SW 1271 (cell line): ENCODE measurements at places on chromosomes 2 and 18.
A peak's percentile ranks its signal among the peaks of the same experiment; 100 is the strongest.

- no peak for DNase-seq
Measured at GRCh38 chr2:69570474-69570873, 73.1 kb downstream of the AAK1 start.

DNA sequence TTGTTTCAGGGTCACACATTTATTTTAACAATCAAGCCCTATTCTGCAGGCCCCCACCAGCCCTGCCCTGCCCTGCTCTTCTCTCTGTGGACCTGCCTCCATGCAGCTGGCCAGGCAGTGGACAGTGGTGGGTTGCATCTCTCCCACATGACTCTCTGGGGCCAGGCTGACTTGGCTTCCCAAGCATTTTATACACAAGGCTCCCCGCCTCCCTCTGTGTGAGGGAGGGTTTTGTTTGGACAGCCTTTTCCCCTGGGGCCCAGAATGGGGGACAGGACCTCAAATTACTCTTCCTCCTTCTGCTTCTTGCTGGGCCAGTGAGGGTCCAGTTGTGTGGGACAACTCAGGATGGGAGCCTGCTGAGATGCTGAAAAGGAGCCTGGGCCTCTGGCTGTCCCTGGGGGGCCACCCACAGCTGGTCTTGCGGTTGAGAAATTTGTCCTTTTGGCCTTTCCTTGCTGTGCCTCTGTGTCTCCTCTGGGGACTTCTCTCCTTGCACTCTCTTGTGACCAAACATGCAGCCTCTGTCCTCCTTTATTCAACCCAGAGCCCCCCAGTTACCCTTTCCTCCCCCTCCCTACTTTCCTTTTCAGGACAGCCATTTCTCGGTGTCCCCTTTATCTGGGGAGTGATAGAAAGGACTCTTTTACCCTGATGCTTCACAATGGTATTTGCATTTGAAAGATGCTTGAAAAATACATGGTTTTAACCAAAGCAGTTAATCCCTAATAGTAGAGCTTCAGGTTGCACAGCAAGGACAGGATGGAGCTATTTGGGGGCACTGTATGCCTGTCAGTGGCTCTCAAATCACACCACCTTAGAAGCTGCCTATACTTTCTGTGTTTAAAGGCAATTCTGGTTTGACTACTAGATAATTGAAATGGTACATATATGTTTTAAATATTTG, 151.1 kb downstream of the FHOD3 start:
- DNase-seq = no peak

GRCh38 chr18:11831921-11832320, 19.3 kb upstream of the CHMP1B start:
- no peak for DNase-seq

DNA sequence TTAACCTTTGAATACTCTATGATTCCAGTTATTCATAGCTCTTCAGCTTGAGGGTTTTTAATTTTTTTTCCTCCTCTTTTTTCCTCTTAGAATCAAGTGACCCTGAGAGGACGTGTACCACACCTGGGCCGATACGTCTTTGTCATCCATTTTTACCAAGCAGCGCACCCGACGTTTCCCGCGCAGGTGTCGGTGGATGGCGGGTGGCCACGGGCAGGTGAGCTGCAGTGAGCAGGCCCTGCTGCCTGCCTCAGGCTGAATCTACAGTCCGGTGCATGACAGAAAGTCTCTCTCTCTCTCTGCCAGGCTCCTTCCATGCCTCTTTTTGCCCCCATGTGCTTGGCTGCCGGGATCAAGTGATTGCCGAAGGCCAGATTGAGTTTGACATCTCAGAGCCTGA, 153.1 kb downstream of the LAMA3 start:
- DNase-seq = no peak

DNA sequence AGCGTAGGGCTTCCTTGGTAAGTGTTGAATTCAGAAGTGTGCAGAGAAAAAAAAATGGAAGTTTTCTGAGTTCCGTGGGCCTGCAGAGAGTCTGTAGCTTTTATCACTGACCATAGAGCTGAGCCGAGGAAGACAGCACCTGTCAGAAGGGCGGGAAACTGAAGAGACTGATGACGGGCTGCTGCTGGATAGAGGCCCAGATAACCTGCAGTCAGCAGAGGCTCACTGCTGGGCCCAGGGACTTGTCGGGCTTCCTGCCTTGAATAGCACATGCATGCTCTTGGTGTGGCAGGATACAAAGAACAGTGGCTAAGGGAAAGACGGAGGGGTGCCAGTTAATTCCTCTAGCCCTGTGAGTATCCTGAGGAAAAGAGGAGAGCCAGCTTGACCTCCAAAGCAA, 166.4 kb downstream of the MGAT5 start:
- DNase-seq = no peak

DNA sequence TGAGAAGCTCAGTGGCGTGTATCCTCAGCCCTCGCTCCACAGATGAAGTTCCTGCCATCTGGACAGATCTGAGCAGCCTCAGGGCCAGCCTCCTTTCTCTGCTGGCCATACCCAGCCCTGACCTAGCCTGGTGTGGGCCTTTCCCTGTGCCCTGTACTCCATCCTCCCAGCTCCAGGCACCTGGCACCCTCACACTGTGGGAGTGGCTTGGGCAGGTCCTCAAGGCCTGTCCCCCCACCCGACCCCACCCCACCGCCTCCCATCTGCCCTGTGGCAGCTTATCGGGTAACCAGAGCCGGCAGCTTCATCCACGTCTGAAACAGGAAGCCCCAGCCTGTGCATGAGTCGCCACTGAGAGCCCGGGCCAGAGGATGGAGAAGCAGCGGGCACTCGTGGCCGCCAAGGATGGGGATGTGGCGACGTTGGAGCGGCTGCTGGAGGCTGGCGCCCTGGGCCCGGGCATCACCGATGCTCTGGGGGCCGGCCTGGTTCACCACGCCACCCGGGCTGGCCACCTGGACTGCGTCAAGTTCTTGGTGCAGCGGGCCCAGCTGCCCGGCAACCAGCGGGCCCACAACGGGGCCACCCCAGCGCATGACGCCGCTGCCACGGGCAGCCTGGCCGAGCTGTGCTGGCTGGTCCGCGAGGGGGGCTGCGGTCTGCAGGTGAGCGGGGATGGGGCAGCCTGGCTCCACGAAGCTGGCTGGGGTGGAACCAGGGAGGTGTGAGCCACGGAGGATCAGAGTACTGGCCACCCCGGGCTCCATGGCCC, at the start of gene ESPNL:
TSS of gene ESPNL (plus strand) at position 292 of the 772 bp plus-strand sequence. CDS start at position 372, 80 bp downstream.
- no peak for DNase-seq

DNA sequence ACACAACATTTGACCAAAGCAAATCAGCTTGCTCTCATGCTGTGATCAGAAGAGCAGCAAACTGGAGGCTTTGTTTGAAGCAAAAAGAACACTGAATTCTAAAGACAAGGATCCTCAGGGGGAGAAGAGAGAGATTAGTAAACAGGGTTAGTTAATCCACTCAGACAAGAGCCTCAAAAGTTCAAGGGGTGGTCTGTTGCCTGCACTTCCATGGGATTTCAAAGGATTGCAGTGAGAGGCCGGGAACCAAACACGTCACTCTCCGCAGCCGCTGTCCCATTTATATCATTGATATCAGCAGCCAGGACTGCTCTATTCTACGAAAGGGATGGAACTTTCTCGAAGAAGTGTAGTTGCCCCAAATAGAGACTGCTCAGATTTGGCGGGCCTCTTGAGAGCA, 97.8 kb upstream of the SP3 start:
- DNase-seq = no peak

DNA sequence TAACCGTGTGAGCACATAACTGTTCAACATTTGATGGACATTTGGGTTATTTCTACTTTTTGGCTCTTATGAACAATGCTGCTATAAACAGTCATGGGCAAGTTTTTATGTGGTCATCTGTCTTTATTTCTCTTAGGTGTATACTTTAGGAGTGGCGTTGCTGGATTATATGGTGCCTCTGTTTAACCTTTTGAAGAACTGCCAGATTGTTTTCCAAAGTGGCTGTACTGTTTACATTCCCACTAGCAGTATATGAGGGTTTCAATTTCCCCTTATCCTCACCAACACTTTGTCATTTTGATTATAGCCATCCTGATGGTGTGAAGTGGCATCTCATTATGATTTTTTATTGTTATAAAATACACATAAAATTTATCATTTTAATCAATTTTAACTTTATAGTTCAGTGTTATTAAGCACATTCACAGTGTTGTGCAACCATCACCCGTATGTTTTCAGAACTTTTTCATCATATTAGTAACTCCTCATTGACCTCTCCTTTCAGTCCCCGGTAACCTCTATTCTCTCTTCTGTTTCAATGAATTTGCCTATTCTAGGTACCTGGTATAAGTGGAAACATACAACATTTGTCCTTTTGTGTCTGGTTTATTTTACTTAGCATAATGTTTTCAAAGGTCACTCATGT, 55.4 kb downstream of the EML4 start:
- no peak for DNase-seq

DNA sequence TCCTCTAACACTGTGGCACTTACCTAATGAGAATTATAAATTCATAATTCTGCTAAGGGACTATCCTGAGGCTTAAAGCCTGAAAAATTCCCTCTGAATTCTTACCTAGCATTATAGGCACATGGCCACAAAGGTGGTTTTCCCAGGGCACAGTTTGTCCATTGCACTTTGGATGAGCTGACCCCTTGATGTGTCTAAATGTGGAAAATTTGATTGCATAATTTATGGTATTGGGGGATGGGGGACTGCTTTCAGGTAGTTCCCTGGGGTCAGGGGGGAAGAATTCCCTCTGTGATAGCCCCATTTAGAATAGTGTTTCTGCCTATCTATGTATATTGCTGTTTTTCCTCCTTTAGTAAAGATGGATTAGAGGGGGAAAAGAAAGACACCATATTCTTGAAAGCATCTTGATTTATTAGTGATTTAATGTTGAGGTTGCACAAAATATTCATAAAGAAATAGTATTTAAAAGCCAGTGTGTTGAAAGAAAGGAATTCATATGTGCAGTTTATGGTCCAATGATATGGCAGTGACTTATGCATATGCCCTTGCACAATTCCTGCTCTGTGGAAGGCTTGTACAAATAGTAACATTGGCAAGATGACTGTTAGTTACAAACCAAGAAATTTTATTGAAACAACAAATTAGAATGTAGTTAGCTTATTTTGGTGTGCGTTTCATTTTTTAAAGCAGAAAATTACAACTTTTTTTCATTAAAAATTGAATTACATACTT, 8.7 kb upstream of the HTR2B start:
- DNase-seq = no peak

- no peak for DNase-seq
Measured at GRCh38 chr18:63725682-63726480, 23.1 kb downstream of the SERPINB11 start.

DNA sequence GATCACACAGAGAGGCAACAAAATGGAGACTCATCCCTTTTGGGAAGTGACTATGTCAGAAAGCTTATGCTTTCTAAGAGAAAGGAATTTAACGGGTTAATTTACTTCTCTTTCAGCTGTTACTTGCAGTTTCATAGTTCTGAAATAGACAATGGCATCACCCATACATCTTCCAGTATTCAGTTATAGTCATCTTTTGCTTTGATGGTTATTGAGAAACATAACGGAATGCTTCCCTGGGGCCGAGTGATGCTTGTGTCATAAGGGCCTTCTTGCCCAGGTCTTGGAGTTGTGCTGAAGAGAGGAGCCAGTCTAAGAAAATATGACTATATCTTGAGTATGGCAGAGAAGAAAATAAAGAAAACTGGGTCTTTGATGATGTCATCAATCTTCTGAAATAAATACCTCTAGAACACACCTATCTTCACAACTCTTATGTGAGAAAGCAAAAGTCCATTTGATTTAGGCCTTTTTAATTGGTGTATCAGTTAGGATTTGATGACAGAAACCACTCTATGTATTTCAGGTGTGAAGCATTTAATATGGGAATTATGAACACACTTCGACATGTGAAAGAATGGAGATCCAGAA, 328.2 kb downstream of the LRRTM4 start:
- DNase-seq = no peak

DNA sequence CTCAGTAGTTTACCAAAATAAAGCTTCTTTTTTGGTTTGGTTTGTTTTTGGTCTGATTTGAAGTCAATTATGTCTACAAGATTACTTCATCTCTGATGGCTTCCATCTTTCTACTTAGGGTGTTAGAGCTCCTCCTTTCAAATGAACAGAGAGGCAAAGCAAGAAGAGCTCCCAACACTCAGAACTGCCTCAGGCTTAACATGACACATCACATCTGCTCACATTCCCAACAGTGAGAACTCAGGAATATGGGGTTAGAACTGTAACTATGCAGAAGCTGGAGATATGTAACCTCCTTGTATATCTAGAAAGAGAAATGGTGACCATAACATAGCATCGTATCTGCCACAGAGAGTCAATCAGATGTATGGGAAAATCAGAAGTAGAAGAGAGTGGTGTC, 11.4 kb upstream of the LRATD1 start:
- DNase-seq = no peak

DNA sequence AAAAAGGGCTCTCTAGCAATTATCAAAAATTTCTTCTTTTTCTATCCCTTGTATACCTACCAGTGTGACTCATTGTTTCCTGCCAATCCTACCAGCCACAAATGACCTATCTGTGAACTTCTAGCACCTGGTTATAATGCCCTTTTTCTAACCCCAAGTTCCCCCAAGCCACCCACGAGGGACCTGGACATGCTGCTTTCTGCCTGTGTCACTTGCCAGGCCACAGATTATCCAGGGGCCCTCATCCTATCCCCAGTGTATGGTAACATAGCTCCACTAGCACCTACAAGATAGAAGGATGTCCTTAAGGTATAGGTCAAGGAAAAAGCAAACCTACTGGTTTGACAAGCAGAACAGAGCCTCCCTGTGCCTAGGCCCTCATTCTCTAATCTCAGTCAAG, 26.8 kb downstream of the AAK1 start:
- DNase-seq = no peak

DNA sequence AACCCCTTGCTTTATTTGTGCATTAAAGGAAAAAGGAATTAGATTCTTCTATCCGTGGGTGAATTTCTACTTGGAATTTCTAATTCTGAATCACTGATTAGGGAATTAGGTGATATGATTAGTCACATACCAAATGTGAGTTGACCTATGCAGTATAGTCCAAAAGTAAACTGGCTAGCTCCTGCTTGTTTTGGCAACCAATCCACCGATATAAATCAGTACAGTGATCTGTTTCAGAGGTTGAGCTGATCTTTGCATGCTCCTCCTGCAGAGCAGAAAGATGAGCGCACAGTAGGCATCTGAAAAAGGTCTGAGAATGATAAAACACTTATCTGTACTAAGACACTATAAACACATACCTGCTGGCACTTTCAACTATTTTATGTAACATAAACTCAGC, 86.6 kb downstream of the LRP1B start:
- DNase-seq = no peak

- DNase-seq = no peak
Measured at GRCh38 chr2:147122944-147123343, 721.9 kb upstream of the ACVR2A start.

- DNase-seq = peak; percentile 26
Measured at GRCh38 chr18:11518788-11519685, 90.4 kb upstream of the SLC35G4 start.

GRCh38 chr2:174788291-174788929, 24.1 kb upstream of the CHRNA1 start:
- DNase-seq = no peak

GRCh38 chr2:47241715-47242114, 86.6 kb upstream of the STPG4 start:
- no peak for DNase-seq

DNA sequence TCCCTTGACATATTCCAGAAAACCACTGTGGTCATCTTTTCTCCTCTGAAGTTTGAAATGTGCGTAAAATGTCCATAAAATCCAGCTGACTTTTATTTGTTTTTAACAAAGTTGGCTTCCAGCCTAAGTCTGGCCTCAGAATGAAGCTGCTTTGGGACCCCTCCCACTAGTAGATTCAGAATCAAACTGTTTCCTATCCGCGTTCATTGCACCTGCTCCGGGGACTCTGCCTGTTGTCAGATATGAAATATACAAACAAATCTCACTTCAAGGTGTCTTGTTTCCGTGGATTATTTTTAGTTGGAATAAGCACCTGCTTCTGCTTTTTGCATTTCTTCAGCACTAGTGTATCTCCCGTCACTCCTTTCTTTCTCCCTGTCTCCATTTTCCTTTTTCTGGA, 115.7 kb upstream of the FHL2 start:
- no peak for DNase-seq
